Left renal pelvis (tissue), 4 donors: ENCODE measurements at places on chromosomes 16 and 17. TPM values are rescaled to one million over a fixed set of nuclear protein-coding genes. Genes with fewer than 3 reads are reported as not detected.

GH1 gene
- not detected for polyA plus RNA-seq

CA5A gene
- polyA plus RNA-seq: 0.15 TPM

SMURF2 gene
- 32.7 TPM for polyA plus RNA-seq

MFAP4 gene
- 211 TPM for polyA plus RNA-seq

UBTF gene
- polyA plus RNA-seq: 121 TPM

FBF1 gene
- 15.1 TPM for polyA plus RNA-seq

TLE7 gene
- not detected for polyA plus RNA-seq
